ENCODE measurements at places on chromosomes 5 and 9. TPM values are rescaled to one million over a fixed set of nuclear protein-coding genes. Genes with fewer than 3 reads are reported as not detected.

The ODF2 gene
- total RNA-seq, result 25.1 TPM

The GTF3C5 gene
- total RNA-seq, result 42.9 TPM

The PCDHB2 gene
- total RNA-seq, result 4.1 TPM

The SUSD3 gene
- total RNA-seq, result 10.3 TPM

DNA sequence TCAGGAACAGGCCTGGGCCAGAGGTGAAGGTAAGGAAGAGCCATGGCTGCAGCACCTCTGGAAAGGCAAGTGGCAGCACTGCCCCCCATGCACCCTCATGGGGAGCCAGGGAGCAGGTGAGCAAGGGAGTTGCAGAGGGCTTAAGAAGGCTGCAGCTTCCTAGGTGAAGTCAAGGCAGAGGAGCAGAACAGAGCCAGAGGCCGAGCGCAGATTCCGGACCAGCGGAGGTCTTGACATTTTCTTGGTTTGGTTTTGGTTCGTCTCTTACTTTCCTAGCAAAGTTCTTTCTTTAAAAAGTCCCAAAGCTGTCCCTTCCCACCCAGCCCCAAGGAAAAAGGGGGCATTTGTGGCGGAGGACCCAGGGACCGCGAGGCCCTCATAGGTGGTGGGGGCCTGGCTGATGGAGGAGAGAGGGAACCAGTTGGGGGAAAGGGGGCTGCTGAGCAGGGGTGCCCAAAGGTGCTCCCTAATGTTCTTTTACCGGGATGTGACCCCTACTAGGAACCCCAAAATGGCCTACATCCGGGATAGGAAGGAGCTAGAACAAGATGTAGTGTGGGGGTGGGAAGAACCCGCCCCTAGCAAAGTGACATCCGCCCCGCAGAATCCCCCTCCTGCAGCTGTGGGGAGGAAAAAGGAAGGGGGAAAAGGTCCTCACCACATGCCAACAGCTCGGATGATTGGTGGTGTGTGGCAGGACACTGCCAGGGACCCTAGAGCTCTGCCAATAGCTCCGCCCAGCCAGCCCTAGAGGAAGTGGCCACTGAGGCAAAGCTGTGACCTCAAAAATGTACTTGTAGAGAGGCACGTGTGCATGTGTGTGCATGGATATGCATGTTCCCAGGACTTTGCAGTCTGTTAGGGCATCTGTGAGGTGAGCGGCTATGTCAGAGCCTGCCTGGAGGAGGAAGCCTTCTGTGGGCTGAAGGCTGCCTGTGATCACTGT is 914 bp upstream of the CD72 start:
- no peaks in the 10 kb centered on the region for H3K4me1 ChIP-seq
- H3K4me3 ChIP-seq, result no peak overlapping the region
- H3K27me3 ChIP-seq, result no peaks in the 10 kb centered on the region
- H3K36me3 ChIP-seq, result no peaks in the 10 kb centered on the region
- no peak for DNase-seq

GRCh38 chr5:108700930-108701329 is 46.8 kb upstream of the FER start:
- H3K4me3 ChIP-seq, result no peak overlapping the region
- H3K27ac ChIP-seq, result no peak overlapping the region
- DNase-seq, result no peak
- H3K4me1 ChIP-seq, result no peaks in the 10 kb centered on the region

DNA sequence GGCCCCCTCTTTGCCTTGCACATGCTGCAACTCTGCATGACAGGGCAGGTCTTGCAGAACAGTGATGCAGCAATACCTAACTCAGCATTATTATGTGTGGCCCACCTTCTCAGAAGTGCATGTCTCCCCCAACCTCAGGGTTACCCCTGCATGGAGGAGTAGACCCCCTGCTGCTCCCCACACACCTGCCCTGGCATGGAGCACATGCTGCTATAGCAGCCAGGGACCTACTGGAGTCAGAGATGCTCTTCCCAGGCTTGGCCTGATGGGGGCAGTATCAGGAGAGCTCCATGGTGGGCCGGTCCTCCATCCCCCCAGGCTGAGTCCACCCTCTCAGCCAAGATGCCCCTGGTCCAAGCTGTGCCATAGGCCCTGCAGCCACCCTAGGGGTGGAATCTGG is 13.2 kb upstream of the BOD1 start:
- H3K27ac ChIP-seq, result no peak overlapping the region
- no peak overlapping the region for H3K4me3 ChIP-seq
- H3K36me3 ChIP-seq, result no peaks in the 10 kb centered on the region
- no peak for DNase-seq

DNA sequence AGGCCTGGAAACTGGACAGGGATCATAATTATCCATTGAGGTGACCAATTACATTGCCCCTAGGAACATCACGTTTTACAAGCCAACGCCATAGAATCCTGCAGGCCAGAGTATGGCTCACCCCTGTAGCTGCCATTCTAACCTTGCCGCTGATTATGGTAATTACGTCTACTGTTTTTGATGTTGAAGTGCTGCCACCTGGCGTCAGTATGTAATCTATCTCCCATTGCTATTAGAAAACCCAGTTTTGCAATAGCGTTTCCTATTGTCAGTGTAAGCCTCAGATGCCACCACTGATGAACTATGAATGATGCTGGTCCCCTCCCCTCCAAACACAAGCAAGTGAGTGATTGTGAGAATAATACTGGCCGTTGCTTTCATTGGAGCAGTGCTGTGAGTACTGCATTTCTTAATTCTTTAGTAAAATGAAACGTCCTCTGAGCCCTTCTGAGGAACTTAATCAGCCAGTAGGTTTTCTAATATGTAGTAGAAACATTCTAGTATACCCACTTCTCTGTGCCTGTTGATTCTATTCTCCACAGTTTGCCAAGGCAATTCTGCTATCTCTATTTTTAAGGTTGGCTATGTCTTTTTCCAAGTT is 100.5 kb upstream of the NMUR2 start:
- no peak overlapping the region for H3K27ac ChIP-seq
- DNase-seq, result no peak
- H3K27me3 ChIP-seq, result no peaks in the 10 kb centered on the region
